Stimulated activated CD4-positive, alpha-beta T cell treated with anti-CD3 and anti-CD28 coated beads, TNF-alpha, amount 100 ng/mL, for 24 hours (primary cell): ENCODE measurements at places on chromosomes 12 and 14.

DNA sequence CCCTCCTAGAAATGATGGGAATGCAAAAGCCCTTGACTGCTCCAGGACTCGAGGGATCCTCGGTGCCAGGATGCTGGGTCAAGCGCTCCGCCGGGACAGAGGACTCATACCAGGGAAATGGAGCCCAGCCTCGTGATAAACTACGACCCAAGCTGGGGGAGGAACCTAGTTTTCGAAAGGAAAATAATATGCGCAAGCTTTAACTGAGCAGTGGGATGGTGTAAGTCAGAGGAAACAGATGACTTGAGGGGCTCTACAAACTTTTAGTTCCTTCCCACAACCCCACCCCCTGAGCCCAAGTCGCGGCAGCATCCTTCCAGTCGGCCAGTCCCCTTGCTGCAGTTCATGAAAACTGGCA is 654 bp upstream of the SUPT16H start:
- no peak for DNase-seq

DNA sequence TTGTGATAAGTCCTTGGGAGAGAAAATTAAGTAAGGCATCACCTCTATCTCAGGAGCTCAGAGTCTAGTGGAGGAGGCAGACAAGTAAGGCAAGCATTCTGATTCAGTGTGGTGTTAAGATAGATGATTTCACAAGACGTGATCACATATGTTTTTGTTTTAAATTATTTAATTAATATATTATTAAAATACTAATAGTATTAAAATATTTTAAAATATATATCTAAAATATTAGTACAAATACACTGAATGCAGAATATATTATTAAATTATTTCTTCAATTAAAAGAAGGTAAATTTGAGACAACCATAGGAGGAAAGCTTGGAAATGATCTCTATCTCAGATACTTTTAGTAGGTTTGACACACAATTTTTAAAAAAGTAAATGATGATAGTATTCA is 51.5 kb upstream of the ANO4 start:
- no peak for DNase-seq

DNA sequence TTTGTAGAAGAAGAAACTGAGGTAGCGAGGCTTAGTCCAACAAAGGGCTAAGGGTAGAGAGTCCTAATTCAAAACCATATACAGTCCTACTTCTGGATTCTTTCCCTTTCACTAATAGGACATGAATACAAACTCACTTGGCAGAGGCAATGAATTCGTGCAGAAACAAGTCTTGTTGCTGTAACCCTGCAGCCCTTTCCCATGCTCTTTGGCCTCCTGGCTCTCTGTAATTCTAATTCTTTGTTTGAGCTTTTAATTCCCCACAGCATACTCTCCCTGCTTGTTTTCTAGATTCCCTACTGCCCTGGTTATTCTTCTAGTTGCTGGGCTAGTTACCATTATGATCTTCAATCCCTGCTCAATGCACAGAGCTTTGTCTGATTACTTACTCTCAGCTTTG is 381.4 kb downstream of the ETNK1 start:
- DNase-seq, result no peak

DNA sequence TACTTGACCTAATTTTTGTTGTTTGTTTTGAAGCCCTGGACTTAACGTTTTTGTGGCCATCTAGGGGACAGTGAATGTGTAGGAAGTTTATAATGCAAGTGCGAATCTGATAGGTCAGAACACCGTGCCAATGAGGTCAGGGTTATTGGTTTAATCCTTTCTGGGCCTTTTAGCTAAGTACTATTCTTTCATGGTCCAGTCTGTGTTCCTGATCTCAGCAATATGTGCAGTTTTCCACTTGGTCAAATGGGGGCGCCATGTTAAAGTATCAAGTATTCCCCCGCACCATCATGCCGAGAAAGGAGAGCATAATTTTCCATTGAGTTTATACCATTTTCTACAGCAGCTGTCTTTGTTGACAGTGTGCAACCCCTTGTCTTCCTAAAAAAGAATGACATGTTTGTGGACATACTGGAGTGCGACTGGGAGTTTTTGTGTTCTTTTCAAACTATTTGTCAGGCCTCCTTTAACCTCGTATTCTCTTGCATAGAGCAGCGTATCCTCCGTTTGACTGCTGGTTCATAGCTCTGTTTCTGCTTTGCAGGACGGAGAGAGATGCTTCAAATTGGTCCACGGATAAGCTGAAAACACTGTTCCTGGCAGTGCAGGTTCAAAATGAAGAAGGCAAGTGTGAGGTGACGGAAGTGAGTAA is 1.3 kb downstream of the AHSA1 start:
- DNase-seq, result peak; percentile 15

DNA sequence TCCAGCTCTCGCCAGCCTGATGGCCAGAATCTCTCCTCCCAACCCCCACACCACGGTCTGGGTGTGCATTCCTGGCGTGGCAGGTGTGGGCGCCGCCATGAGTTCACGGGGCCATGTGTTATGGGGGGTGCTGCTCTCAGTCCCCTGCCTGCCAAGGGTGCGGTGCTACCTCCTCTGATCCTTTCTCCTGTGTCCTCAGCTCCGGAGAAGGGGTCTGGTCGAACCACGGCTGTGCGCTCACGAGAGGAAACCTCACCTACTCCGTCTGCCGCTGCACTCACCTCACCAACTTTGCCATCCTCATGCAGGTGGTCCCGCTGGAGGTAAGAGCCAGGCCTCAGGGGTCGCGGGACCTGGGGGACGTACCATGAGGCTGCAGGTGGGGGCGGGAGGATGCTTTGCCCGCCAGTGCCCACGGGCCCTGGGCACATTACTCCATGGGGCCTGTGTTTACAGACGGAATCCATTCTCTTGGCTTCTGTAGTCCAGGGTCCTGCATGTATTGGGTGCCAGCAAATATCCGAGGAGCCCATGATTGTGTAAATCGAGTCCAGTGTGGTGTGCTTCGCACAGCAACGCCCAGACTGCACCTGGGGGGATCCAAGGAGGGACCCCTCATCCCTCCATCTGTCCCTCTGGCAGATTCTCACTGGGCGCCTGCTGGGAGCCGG is 130.8 kb downstream of the ADGRD1 start:
- no peak for DNase-seq

DNA sequence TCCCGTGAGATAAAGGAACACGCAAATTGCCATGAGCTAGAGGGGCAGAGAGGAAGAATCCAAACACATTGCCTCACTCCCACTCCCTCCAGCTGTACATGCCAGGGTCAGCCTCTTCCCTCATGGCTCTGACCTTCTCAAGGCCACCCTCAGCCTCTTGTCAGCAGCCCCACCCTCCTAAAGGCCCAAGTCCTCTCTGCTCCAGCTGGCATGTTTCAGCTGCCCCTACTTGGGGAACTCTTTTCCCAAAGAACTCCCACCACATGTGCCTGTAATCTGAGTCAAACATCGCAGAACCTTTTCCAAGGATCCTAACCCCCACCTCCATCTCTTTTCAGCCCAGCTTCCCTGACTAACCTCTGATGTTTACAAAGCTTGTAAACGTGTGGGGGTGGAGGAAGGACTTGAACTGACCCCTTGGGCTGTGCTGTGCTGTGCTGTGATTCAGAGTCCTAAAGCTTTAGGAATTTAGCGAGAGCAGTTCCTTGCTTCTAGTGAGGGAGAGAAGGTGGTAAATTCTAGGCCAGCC is 7.3 kb upstream of the CACNB3 start:
- no peak for DNase-seq

GRCh38 chr12:39393179-39393578 is 49.7 kb downstream of the KIF21A start:
- no peak for DNase-seq

- no peak for DNase-seq
Measured at GRCh38 chr12:60349232-60349978, 753.6 kb downstream of the SLC16A7 start.

GRCh38 chr12:43789941-43790340 is 16.2 kb downstream of the TWF1 start:
- no peak for DNase-seq

DNA sequence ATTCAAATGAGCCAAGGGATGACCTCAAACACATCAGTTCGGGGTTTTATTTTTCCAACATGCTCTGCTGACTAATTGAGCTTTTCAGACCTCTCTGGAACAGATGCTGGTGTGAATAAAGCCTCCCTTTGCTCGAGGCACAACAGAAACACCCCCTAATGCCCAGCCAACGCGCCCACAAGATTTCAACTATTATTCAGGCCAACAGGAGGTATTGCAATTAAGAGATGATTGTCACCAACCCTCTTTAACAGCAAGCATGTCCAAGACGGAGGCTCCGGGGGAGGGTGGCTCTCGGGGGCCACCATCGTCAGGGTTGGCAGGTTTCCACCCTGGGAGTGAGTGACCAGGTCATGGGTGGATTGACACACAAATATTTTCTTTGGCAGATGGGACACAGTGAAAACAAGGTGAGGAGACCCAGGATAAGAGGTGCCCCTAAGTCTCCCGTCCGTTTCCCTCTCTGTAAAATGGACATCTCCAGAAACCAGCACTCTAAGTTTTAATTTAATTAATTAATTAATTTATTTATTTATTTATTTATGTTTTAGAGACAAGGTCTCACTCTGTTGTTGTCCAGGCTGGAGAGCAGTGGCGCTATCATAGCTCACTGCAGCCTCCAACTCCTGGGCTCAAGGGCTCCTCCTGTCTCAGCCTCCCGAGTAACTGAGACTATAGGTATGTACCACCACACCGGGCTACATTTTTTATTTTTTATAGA is 56.1 kb downstream of the MAP1LC3B2 start:
- no peak for DNase-seq

GRCh38 chr12:20274008-20274407 is 94.3 kb upstream of the PDE3A start:
- no peak for DNase-seq

DNA sequence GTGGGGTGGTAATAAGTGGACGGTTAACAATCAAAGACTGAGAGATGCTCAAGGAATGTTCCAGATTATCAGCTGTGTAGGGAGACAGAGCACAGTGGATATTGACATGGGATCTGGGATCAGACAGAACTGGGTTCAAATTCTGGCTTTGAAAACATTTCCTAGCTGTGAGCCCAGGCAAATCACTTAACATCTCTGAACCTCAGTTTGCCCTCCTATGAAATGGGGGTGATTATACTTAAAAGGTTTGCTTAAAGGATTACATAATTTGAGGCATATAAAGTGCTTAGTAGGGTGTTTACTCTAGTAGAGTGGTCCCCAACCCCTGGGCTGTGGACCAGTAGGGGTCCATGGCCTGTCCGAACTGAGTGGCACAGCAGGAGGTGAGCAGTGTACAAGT is 260.0 kb upstream of the CRY1 start:
- DNase-seq, result no peak

DNA sequence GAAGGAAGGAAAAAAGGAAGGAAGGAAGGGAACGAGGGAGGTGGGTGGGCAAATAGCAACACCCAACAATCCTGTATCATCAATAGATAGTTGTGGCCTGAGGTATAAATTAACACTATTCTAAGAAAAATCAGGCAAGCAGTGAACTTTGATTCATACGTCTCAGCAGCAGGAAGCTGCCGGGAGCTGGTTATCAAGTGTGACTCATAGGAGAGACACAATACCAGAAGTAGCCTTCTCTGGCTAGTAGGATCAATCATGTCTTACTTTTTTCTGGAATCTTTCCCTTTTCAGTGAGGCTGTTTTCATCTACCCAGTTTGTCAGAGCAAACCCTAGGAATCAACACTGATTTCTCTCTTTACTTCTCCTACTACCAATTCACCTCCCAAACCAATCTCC is 780.5 kb downstream of the NRXN3 start:
- DNase-seq, result no peak

- no peak for DNase-seq
Measured at GRCh38 chr14:55298500-55298822, 27.2 kb downstream of the FBXO34 start.

- peak; percentile 73 for DNase-seq
Measured at GRCh38 chr12:124906606-124907261, 7.7 kb downstream of the UBC start.

GRCh38 chr12:128267651-128268378 is 845 bp downstream of the TMEM132C start:
- no peak for DNase-seq
